Epithelial cell of umbilical artery (primary cell): ENCODE measurements at places on chromosomes 1 and 21. TPM values are rescaled to one million over a fixed set of nuclear protein-coding genes. Genes with fewer than 3 reads are reported as not detected.

Gene DRAXIN
- 0.15 and 0.97 TPM in 2 replicates for total RNA-seq

Gene NPHP4
- total RNA-seq, result 4.3 and 4.5 TPM in 2 replicates

Gene PPIAL4G
- not detected in 2 replicates for total RNA-seq

Gene TRIM17
- not detected in 2 replicates for total RNA-seq

Gene ATP1A4
- not detected in 2 replicates for total RNA-seq

Gene SLC44A5
- 2.9 and 12.0 TPM in 2 replicates for total RNA-seq

Gene NES
- total RNA-seq, result 154 and 164 TPM in 2 replicates

Gene ACTA1
- not detected in 2 replicates for total RNA-seq

Gene INSRR
- total RNA-seq, result not detected in 2 replicates

Gene RUNX1
- total RNA-seq, result 4.2 and 5.2 TPM in 2 replicates
